ENCODE measurements at places on chromosomes 4 and X. TPM values are rescaled to one million over a fixed set of nuclear protein-coding genes. Genes with fewer than 3 reads are reported as not detected.

TMLHE gene
- polyA plus RNA-seq = 15.4 TPM

DNA sequence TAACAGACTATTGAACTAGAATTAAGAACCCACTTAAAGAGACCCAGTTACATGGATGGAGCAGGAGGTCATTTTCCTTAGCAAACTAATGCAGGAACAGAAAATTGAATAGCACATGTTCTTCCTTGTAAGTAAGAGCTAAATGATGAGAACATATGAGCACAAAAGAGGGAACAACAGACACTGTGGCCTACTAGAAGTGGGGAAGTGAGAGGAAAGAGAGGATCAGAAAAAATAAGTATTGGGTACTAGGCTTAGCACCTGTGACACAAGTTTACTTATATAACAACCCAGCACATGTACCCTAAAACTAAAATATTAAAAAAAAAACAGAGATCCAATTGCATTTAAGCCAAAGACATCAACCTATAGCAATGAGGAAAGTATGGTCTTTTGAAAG, 26.2 kb downstream of the ARAP2 start:
- no peak overlapping the region for H3K27ac ChIP-seq
- no peaks in the 10 kb centered on the region for H3K27me3 ChIP-seq
- no peak for DNase-seq
- H3K4me3 ChIP-seq = no peak overlapping the region
- peaks cover 3% of the 10 kb centered on the region for H3K36me3 ChIP-seq

SLC9A6 gene
- polyA plus RNA-seq = 14.4 TPM

DNA sequence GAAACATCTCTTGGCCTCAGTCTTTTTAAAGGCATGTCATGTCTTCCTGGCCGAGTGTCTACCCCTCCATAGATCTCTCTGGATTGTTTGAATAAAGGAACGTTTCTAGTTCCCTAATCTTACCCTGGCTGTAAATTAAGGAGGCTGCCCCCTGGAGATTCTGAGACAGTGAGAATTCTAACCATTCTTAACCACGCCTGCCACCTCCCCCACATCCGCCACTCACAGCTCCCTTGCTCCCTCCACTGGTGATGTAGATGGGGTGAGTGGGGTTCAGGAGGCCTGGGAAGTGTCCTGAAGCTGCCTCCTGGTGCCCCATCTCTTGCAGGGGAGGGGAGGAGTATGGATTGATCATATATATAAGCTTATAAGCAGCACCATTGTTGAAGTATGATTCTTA, 48.0 kb upstream of the TRIM2 start:
- DNase-seq = peak; percentile 12
- H3K36me3 ChIP-seq = no peaks in the 10 kb centered on the region
- peaks cover 26% of the 10 kb centered on the region for H3K4me1 ChIP-seq
- H3K27me3 ChIP-seq = no peaks in the 10 kb centered on the region
- H3K4me3 ChIP-seq = no peak overlapping the region

- no peak overlapping the region for H3K27ac ChIP-seq
- H3K27me3 ChIP-seq = peaks cover 11% of the 10 kb centered on the region
- H3K4me1 ChIP-seq = peaks cover 14% of the 10 kb centered on the region
- DNase-seq = no peak
- H3K4me3 ChIP-seq = no peak overlapping the region
These were observed 43.4 kb downstream of the C4orf51 start for GRCh38 chr4:145723336-145723735.

Measured in naive thymus-derived CD8-positive, alpha-beta T cell (primary cell).